Epithelial cell of esophagus (primary cell): ENCODE measurements at places on chromosomes 7 and 10.
A peak's percentile ranks its signal among the peaks of the same experiment; 100 is the strongest.

DNA sequence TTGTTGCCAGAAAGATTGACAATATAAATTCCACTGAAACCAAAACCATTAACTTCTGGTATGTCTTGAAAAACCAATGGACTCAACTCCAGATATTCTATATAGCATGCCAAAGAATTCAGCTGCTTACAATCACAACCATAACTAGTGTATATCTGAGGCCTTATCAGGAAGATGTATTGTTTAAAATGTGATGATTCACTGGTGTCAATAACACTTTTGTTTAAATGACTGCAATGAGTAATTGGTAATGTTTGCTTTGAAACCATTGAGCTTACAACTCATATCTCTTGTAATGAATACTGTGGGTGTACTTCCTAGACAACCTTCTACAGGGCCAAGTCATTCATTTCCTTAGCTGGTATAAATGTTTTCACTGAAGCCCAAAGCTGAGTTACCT lies 727.9 kb upstream of the KCND2 start:
- DNase-seq = peak; percentile 84

- DNase-seq = no peak
Measured at GRCh38 chr10:53864846-53865245, 936.2 kb downstream of the PCDH15 start.

- DNase-seq = no peak
Measured at GRCh38 chr10:131978366-131978765, 3.4 kb downstream of the BNIP3 start.

- peak; percentile 77 for DNase-seq
Measured at GRCh38 chr7:45923290-45923689, 2.2 kb upstream of the IGFBP3 start.

- peak; percentile 13 for DNase-seq
Measured at GRCh38 chr7:108222236-108222892, 92.2 kb upstream of the LAMB4 start.

GRCh38 chr7:43078794-43079193 lies 33.7 kb upstream of the HECW1 start:
- DNase-seq = no peak

DNA sequence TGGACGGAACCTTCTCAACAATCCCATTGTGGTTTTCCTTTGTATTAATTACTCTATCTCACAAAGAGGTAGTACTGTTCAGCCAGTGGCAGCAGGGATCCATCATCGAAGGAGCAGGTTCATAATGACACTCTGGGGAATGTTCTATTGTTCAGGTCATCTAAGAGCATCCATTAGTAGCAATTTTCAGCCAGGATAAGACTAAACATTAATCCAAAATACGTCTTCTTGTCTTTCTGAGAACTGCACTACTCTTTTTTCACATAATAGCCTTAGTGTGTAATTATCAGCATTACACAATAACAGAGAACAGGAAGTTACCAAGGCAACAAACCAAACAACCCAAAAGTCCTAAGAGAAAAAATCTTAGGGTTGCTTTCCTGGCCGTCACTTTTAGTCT lies 259.5 kb upstream of the VWC2 start:
- DNase-seq = no peak

DNA sequence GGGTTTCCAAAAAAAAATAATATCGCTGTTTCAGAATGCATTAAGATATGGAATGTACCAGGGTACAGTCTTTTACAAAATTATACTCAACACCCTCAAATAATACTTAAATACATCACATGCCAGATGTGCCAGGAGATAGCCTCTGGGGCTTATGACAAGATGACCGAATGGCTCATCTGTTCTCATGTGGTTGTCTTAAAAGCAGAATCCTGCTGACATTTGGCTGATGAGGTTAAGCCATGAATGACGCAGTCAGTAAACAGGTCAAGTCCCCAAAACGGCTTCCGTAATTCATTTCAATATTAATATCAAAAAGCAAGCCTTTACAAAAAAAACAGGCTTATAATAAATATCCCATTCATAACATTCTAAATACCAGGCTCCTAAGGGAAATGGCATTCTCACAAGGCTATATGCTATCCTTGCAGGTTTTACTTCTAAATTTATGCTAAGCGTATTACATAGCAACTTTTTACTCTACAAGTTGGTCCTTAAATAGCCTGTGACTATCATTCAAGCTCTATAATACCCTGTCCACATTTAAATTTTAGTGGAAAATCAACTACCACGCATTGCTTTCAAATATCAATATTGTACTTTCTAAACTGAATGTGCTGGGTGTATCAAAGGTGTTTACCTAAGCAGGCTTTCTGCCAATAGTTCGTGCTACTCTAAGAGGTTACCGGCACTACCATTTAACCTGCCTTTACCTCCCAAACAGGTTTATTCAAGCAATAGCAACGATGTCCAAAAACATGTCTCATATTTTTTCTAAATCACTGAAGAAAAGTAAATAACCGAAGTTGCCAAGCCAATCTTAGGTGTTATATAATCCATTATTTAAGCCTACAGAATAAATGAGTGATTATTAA lies 15.6 kb downstream of the SMURF1 start:
- DNase-seq = peak; percentile 38

DNA sequence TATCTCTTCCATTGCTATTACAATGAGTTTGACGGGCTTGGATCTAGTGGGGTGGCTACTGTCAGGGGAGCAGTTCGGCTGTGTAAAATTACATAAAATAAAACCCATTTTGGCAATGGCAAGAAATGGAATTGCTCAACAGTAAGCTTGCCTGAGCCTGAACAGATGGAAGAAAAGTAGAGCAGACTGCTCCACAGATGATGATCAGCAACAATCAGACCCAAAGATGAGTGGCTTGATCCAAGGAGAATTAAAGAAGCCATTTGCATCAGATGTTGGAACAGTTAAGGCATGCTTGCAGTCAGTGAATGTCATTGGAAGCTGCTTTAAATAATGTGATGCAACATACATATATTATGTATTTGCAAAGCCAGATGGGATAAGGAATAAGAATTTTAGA lies 256.6 kb upstream of the SMIM30 start:
- no peak for DNase-seq

DNA sequence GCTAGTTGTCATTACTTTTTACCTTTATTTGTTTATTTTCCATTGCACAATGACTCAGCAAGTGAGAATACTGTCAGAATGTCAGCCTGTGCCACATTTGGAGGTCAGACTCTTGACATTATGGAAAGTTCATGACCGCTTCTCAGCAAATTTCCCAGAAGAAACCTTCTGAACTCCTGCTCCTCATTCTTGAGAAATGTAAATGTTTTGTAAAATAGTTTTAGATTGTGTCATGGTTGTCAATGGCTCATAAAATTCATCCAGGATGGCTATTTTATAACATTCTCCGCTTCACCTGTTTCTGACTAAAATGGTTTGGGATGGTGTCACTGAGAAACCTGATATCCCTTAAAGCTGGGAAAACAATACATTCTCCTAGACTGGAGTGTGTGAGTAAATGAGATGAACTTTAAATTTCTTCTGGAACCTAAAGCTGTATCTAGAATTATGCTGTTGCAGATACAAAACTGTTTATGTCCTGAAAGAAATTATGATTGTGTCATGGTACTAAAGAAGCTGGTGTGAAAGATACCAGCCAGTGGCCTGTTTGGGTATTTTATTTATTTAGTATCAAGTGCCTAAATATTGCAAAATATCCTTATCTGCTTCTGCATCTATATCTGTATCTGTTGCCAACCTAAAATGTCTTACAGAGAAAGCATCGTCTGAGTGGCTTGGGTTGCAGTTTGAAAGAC lies 671.7 kb downstream of the GATA3 start:
- DNase-seq = no peak

DNA sequence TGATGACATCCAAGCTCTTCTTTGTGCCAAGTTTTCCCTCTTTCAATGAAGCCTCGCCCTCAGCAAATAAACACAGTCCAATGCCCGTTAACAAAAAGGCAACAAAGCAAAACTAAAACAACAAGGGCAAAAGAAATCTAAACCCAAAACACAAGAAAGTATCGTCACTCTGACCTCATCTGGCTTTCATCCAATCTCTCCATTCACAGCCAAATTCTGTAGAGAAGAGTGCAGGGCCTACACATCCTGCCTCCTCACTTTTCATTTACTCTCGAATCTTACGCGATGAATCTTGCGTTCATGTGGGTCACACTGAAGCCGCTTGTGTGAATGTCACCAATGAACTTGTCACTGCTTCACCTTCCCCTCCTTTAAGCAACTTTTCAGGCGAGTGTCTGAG lies 15.9 kb upstream of the AKR1E2 start:
- no peak for DNase-seq

- peak; percentile 45 for DNase-seq
Measured at GRCh38 chr7:80387634-80388193, 124.2 kb downstream of the GNAT3 start.

DNA sequence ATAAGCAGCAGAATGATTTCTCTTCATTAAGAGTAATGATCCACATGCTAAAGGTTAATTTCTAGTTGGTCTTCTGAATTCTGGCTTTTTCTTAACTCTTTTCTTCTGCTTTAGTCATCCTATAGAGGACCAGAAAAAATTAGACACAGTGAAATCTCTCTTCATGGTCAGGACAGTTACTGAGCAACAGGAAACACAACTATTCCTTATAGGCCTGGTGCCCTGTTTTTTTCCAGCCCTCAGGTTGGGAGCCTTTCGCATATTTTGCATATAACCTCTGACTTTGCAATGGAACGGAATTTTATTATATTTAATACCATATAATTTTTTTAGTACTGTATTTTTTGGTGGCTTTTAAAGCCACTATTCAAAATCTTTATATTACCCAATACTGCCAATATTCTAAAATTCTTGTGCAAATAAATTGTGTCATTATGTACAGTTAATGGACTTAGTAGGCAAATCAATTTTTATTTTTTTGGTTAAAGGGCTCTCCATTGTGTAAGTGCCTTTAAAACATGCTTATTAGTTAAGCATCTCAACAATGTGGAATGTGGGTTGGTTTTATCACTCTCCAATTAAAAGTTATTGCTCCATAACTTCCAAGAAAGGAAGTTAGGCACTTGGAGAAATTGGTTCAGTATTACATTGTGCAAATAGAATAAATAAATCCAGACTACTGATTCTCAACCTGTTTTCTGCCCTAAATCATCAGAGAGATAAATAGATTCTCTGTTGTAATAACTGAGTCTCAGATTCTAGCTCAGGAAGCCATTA lies 22.5 kb downstream of the ARL4A start:
- peak; percentile 47 for DNase-seq

GRCh38 chr7:142581341-142581740 lies 167.9 kb upstream of the PRSS1 start:
- peak; percentile 70 for DNase-seq

DNA sequence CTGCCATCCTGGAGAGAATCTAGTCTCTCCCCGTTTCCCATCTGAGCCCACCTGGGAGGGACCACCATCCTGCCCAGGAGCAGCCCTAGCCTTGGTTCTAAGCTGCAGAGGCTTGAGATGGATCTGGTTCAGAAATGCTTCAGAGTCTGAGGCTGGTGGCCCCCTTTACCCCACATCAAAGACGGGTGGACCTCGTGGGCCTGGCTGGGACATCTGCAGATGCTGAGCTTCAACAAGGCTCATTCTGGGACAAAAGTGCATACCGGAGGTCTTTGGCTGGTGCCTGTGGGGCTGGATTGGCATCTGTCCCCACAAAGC lies 4.9 kb upstream of the IRF5 start:
- no peak for DNase-seq

- DNase-seq = no peak
Measured at GRCh38 chr7:106010866-106011265, 47.8 kb downstream of the CDHR3 start.

DNA sequence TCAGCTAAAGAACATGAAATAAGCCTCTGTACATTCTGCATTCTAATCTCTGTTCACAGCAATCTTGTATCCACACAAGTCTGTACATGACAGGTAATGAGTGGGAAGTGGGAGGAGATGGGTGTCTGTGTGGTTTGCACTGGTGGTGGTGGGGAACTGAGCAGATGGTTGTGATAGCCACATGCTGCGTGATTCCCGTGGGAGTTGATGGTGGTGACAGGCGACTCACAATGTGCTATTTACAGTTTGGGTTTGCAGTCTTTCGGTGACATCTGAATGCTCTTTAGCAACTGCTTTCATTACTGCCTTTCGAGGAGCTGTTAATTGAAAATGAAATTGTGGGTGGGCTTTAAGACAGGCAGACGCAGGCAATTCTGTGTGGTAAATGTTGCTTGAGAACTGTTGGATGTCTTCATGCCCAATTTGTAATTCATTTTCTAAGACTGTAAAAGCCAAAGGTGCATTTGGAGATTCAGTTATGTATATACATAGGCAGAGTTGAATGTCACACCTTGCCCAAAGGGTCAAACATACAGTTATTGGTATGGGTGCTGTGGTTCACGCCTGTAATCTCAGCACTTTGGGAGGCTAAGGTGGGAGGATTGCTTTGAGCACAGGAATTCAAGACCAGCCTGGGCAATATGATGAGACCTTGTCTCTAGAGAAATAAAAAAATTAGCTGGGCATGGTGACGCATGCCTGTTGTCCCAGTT lies 308.2 kb downstream of the AUTS2 start:
- no peak for DNase-seq

GRCh38 chr10:101107771-101108170 lies 23.3 kb upstream of the TLX1 start:
- DNase-seq = no peak

- DNase-seq = no peak
Measured at GRCh38 chr10:114327537-114328440, 76.5 kb downstream of the AFAP1L2 start.
